MV-4-11 (cell line): ENCODE measurements at places on chromosomes 7 and 10.

DNA sequence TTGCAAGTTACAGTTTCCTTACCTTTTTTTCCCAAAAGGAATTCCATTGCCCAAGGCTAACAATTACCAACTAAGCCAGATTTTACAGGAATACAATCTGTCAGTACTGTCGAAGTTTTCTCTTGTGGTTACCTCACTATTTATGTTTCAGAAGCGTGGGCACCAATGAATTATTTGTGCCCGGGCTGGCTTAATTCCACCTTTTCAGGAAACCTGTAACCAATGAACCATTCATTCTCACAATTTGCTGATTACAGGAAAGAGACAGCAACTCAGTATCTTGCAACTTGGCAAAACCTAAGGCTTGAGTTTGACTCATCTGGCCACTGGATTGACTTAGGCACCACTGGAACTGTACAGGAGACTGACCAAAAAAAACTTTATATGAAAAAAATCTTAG is 485.6 kb downstream of the INHBA start:
- DNase-seq = no peak

DNA sequence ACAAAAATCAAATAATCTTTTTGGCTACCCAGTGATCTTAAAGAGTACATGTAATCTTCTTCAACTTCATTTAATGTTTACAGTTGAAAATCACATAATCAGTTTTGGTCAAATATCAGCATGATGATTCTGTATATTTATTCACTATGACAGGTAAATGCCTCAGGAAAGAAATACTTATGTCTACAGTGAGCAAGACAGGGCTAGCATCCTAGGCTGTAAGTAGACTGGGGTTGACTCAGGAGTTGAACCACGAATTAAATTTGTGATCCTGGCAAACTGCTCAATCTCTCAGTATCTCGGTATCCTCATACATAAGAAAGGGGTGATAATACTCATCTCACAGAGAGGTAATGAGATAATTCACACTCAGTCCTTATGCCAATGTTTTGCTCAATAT is 71.8 kb downstream of the SEMA3D start:
- DNase-seq = no peak

- DNase-seq = no peak
Measured at GRCh38 chr7:21300692-21301091, 127.2 kb upstream of the SP4 start.

GRCh38 chr10:25382029-25382810 is 207.4 kb downstream of the GPR158 start:
- DNase-seq = no peak

GRCh38 chr10:101157756-101158458 is 26.8 kb downstream of the TLX1 start:
- no peak for DNase-seq

DNA sequence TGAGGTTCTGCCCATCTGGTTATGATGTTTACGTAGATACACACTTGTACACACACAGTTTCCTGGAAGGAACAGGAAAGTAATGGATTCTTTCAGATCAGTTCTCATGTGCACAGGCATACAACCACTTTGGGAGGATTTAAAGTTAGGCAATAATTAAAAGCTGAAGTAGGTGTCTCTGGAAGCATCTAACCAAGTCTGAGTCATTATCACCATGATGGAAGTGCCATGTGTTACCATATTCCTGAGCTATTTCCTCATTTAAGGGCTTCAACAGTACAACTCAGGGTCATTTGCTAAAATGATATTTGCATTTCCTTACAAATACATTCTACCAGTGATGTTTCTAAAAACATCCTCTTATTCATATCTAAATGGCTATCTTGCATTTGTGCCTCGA is 41.4 kb upstream of the BET1 start:
- DNase-seq = peak; percentile 87

DNA sequence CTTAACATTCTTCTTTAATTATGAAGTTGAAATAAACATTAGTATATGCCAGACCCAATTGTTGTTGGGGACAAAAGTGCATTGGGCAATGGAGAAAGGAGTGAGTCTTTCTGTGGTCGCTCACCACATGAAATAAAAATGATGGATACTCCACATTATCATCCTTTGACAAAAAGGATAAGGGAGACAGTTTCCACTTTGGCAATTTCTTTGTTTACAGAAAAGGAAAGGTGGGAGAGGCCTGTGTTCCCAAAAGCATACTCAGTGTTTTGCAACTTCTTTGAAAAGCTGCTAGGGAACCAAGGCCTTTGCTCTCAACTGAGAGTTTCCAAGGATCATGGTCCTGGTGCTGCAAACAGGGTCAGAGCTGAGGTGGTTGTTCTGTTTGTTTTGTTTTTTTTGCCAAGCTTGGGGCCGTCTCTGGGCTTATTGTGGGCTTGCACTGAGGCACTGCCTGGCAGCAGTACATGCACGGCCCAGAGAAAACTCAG is 341.9 kb downstream of the TNS3 start:
- DNase-seq = no peak

GRCh38 chr7:130942211-130942964 is 208.4 kb upstream of the KLF14 start:
- no peak for DNase-seq

- peak; percentile 78 for DNase-seq
Measured at GRCh38 chr7:135281363-135281949, 47.8 kb downstream of the STRA8 start.

DNA sequence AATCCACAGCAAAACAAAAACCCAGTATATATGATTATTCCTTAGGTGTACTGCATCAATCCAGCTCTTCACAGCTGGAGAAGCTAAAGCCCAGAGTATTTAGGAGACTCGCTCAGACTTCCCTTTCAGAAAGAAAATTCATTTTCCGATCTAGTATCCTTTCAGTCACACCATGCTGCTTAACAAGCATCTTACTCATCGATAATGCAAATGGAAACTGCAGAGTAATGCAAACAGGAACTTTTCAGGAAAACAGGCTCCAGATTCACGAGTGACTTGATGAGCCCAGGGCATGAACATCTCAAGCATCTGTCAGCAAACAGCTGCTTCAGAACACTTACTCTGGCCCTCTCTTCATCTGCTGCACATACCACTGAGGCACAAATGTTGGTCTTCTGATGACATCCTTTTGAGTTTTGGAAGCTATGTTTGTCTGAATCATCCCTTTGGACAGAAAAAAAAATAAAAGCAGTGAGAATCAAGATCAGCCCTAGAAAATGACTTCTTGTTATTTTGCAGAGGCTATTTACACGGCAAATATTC is 24.9 kb upstream of the ZC3HAV1L start:
- no peak for DNase-seq

- DNase-seq = no peak
Measured at GRCh38 chr7:117158941-117159697, 163.7 kb downstream of the WNT2 start.
